Prostate gland (tissue), 2 donors: ENCODE measurements at places on chromosomes 2 and 18.

- no peak for DNase-seq
Observed at GRCh38 chr2:177289824-177290628, 25.5 kb upstream of the NFE2L2 start.

DNA sequence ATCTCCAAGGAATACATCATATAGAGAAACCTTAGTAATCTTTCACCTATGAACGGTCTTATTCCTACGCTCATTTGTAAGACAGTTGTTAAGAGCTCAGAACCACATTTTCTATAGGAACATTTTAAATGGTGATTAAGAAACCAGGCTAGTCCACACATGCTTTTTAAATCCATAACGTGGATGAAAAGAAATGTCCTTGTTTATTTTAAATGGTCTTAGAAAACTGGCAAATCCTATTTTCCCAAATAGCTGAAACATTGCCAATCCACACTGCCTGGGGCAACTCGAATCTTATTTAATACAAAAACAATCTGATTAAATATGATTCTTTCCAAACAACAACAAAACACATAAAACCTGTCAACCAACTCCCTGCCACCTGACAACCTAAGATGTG, 23.7 kb downstream of the METTL8 start:
- no peak for DNase-seq

DNA sequence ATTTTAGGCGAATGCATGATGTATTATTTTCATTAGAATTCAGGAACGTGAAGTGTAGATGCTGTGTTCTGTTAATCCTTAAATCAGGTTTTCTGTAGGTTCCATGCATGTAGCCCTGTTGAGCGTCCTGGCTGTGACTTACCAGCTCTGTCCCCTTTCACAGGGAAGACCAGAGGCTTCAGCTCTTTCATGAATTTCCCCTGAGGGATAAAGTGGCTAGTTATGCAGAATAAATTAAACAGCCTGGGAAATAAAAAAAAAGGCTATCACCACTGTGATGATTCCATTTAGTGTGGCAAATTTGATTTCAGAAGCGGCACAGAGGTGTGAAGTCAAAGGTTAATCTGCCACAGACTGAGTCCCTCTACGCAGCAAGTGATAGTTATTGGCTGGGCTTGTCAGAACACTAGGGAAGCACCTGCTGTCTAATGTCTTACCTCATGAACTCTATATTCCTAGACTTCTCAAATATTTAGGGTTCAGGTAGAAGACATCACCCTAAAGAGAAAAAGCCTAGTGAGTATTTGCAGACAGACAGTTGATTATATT, 61.6 kb upstream of the LINC00305 start:
- no peak for DNase-seq

GRCh38 chr2:58484221-58484620, 243.1 kb upstream of the FANCL start:
- DNase-seq = no peak

GRCh38 chr2:238926761-238927611, 79.1 kb downstream of the TWIST2 start:
- DNase-seq = no peak

- no peak for DNase-seq
Observed at GRCh38 chr2:32865399-32866068, 81.2 kb upstream of the LTBP1 start.

- DNase-seq = no peak
Observed at GRCh38 chr2:105798595-105798994, 53.9 kb downstream of the NCK2 start.

- DNase-seq = no peak
Observed at GRCh38 chr2:44799754-44800153, 141.7 kb upstream of the SIX3 start.

GRCh38 chr2:44615950-44616518, 254.3 kb downstream of the CAMKMT start:
- no peak for DNase-seq

GRCh38 chr2:20499387-20499786, 52.5 kb downstream of the RHOB start:
- DNase-seq = no peak

GRCh38 chr2:152238016-152238415, 62.5 kb upstream of the STAM2 start:
- DNase-seq = no peak

DNA sequence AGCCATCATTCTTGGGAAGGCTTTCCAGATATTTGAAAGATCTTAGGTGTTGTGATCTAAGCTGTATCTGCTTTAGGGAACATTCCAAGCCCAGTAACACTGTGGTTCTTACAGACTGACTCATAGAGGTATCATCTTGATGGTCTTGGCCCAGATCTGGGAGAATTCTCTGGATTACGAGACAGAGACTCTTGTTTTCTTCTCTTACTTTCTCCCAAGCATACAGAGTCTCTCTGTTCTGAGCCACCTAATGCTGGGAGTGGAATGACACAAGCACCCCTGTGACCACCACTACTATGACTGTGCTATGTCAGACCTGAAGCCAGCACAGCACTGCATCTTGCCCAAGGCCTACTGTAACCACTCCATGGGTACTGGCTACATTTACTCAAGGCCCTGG, 81.0 kb upstream of the EPAS1 start:
- no peak for DNase-seq

- DNase-seq = no peak
Observed at GRCh38 chr2:142769761-142770160, 107.7 kb upstream of the KYNU start.

DNA sequence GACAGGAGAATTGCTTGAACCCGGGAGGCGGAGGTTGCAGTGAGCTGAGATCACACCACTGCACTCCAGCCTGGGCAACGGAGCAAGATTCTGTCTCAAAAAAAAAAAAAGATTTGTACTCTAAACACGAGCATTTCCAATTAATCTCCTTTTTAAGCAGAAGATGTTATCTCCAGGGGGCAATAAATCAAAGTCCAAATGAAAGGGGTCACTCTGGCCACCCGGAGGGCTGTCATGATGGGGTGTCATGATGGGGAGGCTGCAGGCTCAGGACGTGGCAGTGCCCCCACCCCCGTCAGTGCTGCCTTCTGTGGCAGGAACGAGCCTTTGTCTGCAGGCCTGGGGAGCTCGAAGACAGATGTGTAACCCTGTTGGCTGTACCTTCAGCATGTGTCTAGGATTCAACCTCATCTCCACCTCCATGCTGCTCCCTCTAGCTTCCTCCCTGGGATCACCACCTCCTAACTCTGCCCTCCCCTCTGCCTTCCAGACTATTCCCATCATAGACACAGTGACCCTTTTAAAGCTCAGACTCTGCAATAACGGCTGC, 76.9 kb upstream of the YWHAQ start:
- DNase-seq = no peak

- no peak for DNase-seq
Observed at GRCh38 chr2:30293303-30293921, 62.1 kb downstream of the LBH start.

- DNase-seq = no peak
Observed at GRCh38 chr2:85578243-85579180, 1.1 kb downstream of the VAMP8 start.

DNA sequence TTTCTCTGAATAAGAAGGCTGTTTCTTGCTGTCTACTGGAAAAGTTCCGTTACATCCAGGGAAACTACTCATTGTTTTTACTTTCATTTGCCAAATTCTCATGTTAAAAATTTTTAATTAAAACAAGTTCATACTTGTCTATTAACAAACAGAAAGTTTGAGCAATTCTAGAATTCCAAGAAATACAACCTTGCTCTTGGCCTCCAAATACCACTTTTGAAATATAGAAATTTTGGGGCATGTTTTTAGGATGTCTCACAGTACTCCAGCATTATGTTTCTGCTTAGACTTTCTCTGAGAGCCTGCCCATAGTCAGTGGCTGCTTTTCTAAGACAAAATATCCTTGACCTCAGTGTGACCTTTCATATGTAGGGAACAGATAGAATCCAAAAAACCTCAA, 228.7 kb upstream of the RND3 start:
- no peak for DNase-seq

DNA sequence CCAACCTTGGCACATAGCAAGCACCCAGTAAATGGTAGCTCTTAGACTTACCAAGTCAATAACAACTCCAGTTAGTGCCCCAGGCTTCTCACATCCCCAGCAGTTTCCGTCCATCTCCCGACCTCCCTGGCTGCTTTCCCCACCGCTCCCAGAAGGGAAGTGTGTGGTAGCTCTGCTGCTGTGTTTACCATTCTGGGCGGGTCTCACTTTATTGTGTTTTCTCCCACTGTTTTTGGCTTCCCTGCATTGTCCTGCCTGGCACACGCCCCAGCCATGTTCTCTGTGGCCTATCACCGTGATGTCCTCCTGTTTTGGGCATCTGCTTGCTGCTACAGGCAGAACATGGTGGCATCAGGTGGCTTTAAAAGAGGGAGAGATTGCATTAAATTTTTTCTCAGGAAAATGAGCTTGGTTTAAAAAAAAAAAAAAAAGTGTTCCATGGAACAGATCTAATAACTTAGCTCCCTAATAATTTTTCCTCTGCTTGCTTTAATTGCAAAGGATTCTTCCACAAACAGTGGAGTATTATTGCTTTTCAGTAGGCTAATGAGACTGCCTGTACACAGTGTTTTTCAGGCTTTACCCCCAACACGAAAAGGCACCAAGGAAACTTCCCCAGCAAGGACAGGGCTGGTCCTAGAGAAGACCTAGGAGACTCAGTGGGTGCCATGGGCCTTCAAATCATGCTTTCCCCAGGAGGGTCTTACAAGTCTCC, 8.0 kb upstream of the COX7A2L start:
- DNase-seq = peak; percentile 91

- DNase-seq = no peak
Observed at GRCh38 chr18:28960146-28960545, 783.2 kb upstream of the CDH2 start.

GRCh38 chr18:36805105-36805504, 23.7 kb downstream of the TPGS2 start:
- no peak for DNase-seq

- DNase-seq = no peak
Observed at GRCh38 chr18:6509832-6510231, 95.1 kb upstream of the L3MBTL4 start.

DNA sequence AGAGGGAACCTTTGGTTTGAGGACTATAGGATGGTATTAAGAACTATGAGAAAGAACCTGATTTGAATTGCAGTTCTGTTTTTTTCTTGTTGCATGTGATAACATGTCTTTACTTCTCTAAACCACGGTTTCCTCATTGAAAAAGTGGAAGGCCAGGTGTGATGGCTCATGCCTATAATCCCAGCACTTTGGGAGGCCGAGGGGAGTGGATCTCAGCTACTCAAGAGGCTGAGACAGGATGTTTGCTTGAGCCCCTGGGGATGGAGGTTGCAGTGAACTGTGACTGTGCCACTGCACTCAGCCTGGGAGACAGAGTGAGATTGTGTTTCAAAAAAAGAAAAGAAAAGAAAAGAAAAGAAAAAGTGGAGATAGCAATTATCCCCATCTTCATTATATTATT, 32.3 kb downstream of the SCN9A start:
- no peak for DNase-seq

GRCh38 chr18:49878567-49879270, 65.4 kb upstream of the ACAA2 start:
- no peak for DNase-seq

GRCh38 chr18:24677011-24677410, 216.6 kb downstream of the HRH4 start:
- DNase-seq = no peak

DNA sequence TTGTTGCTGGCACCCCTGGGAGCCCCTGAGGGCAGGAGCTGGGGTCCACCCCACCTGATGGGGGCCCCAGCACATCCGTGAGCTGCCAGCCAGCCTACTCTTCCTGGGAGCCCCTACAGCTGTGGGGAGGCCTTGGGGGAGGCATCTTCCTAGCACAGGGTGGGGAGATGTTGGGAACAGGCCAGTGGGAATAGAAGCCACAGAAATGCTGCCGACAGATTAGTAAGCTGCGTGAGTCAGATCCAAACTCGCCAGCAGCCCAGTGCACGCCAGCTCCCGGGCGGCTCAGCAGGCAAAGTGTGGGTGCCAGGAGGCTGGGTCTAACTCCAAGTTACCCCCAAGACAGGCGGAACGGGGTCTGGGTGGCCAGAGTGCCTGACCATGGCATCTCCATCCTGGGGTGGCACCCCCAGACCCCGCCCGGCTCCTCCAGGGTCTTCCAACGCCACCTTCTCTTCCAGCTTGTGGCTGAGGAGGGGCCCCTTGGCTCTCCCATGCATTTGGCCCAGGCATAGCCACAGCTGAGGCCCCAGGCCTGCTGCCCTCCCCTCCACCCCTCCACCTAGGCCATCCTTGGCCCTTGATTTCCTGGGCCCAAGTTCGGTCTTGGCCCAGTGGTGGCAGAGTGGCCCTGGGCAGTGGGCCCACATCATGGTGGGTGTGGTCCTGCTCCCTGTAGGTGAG, 15.3 kb downstream of the CROCC2 start:
- DNase-seq = no peak

GRCh38 chr2:173969886-173970285, 4.7 kb upstream of the SP3 start:
- no peak for DNase-seq

- DNase-seq = no peak
Observed at GRCh38 chr2:125643128-125643527, 1012.8 kb upstream of the GYPC start.

DNA sequence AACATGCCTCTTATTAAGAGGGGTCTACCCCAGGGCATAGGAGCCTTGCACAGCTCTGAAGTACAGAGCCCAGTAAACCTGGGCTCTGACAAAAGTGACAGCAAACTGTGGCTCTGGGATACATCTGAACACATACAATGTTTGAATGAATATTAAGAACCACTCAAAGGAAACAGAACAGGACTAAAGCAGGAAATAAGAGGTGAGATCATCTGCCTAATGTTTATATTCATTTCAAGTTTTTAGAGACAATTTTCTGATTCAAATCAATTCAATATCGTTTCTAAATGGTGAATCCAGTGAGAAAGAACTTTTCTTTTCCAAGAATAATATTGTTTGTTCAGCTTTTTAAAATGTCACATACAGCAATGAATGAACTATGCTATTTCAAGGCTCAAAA, 136.7 kb upstream of the CAVIN2 start:
- DNase-seq = no peak

DNA sequence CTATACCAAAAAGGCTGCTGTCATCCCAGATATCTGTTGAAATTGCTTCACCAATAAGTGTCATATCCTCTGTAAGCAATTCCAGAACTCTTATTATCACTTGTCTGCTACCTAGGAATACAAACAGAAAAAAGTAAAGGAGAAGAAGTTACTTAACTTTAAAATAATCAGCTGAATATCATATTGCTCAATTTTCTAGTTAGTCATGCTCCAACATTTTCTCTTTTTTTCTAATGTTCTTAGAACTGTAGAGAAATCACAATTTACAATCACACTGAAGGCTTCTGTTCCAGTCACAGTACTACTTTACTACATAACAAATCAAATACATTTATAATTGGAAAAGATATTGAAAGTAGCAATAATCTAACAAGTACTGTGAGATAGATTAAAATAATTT, 17.4 kb downstream of the RTTN start:
- no peak for DNase-seq
